Breast epithelium (tissue), 4 donors: ENCODE measurements at places on chromosomes 12 and 14. TPM values are rescaled to one million over a fixed set of nuclear protein-coding genes. Genes with fewer than 3 reads are reported as not detected.

SERPINA9 gene
- not detected for total RNA-seq

P2RX2 gene
- total RNA-seq, result 0.29 TPM

MEG3 gene
- total RNA-seq, result 45.2 TPM

ZNF10 gene
- 35.0 TPM for total RNA-seq

SERPINA10 gene
- total RNA-seq, result not detected

KLHL42 gene
- 20.6 TPM for total RNA-seq

- no peak for DNase-seq
Observed at GRCh38 chr14:42047421-42048055, 440.9 kb downstream of the LRFN5 start.

NT5DC3 gene
- total RNA-seq, result 12.5 TPM

DNA sequence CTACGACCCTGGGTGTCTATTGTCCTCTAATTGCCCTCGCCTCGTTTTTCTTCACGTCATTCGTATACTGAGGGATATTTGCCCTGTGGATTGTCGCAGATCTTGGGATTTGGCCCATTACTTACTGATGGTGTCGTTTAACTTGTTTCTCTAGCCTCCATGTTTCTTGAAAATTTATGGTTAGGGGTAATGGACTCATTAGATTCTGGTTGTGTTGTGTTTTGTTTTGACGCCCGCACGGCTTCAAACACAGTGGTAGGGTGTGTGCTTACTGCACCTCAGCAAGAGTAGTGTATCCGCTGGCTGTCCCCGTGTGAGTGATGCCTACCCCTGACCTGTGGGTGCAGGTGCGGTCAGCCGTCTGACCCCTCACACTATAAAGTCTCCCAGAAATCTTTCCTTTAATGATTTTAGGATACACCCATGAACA, 874 bp upstream of the RNU6-8 start:
- DNase-seq, result peak; percentile 34

SLC39A9 gene
- 73.8 TPM for total RNA-seq

GRCh38 chr12:93836620-93837260, 159.6 kb downstream of the CRADD start:
- DNase-seq, result no peak

DNA sequence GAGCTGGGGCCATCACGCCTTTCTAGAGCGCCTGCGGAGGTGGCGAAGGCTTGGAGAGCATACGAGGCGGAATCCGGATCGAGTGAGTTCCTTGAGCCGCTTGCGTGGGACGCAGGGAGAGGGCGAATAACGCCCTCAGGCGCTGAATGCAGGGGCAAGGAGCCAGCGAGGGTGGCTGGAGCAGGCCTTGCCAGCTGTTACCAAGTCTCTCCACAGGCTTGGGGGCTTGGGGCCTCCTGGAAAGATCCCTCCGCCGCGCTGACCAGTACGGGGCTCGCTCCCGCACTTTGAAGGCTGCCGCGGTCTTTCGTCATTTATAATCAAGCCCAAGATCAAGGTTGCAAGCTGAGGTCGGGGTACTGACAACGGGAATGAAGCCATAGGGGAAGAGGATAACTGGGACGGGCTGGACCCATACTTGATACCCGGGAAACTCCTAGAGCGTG, 1.2 kb downstream of the FLRT2 start:
- DNase-seq, result peak; percentile 52

ARG2 gene
- 5.2 TPM for total RNA-seq

DNA sequence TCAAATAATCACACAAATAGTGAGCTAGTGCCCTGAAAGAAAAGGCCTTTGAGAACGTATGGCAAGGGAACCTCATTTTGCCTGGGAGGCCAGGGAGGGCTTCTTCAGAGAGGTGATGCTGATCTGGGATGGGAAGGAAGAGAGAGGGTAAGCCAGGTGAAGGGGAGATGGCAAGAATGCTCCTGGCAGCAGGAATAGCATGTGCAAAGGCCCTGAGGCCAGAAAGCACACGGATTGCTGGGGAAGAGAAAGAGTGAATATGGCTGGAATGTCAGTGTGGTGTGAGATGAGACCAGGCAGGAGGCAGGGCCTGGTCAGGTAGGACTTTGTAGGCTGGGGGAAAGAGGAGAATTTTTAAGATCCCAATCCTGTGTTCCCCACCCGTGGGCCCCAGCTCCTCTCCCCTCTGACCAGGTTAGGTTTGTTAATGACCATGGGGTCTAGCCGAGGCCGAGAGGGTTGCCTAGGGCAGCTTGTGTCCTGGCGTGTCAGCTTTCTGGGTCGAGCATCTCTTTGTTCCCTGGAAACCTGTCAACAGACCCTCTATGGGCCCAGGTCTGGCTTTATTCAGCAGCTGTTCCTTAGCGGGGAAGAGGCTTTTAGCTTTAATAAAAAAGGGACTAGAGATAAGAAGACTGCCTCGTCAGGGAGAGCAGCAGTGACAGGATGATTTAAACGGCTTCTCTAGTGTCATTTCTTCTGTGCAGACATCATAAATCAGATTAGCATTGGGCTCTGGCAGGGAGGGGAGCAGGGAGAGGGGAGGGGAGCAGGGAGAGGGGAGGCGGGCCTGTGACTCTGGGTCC, 123.4 kb downstream of the ADCK1 start:
- DNase-seq, result no peak

DNA sequence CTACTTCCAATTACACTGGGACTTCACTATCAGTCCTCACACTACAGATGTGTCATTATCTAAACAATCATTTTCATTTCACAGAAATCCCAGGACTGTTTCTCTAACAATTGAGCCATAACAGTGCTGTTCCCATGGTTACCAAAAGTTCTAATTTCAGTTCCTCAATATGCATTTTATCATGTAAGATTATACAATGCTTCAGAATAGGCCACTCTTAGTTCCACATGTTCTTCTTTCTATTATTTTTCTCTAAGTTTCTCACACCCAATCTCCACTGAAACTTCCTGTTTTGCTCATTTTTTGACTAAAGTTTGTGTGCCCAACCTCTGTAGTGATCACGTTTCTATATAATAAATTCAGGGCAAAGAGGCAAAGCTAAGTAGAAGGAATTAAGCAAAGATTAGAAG, 185.8 kb downstream of the DUSP6 start:
- no peak for DNase-seq

GRCh38 chr14:34676516-34677211, 37.7 kb downstream of the CFL2 start:
- DNase-seq, result no peak

GRCh38 chr12:69897744-69898143, 72.7 kb downstream of the MYRFL start:
- no peak for DNase-seq

- no peak for DNase-seq
Observed at GRCh38 chr12:101570047-101570446, 24.7 kb upstream of the MYBPC1 start.

ANG gene
- 59.8 TPM for total RNA-seq

HNF1A gene
- 0.33 TPM for total RNA-seq

DNA sequence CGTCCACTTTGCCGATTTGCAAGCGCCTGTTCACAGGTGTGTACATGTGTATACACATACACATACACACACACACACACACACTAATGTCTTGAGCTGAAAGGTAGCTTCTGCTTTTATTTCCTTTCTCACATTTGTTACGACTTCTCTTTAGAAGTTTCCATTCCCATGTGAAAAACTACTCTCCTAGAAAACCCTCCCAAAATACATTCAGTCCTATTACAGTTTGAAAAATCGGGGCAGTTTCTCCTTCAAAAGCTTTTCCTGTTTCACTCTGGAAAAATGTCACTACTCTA, 3.9 kb downstream of the BLTP3B start:
- DNase-seq, result no peak

GRCh38 chr12:90303771-90304170, 595.1 kb upstream of the ATP2B1 start:
- no peak for DNase-seq

MFAP5 gene
- 466 TPM for total RNA-seq

- DNase-seq, result no peak
Observed at GRCh38 chr12:13066014-13066413, 21.8 kb downstream of the FAM234B start.

DNA sequence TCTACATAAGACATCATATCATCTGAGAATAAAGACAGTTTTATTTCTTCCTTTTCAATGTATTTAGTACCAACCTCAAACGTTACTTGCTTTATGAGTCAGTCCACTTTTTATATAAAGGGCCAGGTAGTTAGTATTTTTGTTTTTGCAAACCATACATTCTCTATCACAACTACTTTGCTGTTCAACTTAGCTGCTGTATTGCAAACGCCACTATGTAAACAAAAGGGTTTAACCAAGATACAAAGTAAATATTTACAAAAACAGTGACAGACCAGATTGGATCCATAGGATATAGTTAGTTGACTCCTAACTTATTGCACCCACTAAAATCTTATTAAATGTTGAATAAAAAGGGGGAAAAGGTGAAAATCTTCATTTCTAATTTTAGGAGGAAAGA, 87.7 kb upstream of the FOXG1 start:
- DNase-seq, result no peak

DNA sequence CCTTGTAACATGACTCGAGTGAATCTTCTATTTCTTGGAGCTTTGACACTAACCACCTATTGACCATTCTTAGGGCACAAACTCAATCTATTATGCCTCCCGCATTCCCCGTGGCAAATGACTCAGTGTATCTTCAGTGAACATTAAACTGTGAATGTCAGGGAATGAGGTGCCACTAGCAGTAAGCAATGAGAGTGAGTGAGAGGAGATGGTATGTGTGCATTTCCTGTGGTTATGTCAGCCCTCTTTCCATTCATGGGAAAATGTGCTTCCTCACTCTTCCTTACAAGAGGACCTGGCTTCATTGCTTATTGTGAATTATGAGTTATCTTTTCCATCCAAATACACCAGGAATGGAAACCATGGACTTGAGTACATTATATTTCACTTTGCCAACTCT, 229.2 kb downstream of the EMP1 start:
- no peak for DNase-seq

DNA sequence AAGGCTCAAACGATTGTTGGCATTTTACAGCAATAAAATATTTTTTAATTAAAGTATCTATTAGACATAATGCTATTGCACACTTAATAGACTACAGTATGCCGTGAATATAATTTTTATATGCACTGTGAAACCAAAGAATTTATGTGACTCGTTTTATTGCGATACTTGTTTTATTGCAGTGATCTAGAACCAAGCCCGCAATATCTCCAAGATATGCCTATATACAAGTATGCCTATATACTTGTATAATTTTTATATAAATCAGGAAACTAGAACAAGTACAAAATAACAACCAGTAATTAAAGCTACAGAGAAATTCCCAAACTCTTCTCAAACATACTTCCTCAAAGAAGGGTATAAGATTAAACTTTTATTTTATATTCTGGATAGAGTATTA, 31.3 kb downstream of the EEA1 start:
- DNase-seq, result no peak

DNA sequence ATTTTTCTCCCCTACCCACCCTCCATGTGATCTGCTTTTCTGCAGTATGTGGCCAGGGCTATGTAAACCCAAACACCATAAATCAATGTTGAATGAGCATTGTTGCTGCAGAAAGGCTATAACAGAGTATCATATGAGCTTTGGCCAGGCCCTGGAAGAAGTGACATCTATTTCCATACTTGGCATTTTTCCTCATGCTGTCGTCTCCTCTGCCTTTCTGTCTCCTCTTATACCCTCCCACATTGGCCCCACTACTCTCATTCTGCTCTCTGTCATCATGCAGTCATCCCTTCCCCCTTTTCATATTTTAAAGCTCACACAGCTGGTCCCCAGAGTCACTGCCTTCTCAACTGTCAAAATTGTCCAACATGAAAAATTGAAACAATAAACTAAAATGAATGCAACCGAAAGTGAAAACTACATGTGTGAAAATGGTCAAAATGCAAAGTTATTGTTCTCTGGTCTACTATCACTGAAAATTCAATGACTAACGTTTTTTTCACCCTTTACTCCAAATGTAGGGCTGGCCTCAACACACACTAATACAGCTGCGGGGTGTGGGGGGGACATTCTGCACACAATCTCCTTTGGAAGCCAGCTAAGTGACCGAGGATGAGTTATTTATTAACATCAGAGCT, 290.7 kb upstream of the TMPO start:
- DNase-seq, result no peak

DNA sequence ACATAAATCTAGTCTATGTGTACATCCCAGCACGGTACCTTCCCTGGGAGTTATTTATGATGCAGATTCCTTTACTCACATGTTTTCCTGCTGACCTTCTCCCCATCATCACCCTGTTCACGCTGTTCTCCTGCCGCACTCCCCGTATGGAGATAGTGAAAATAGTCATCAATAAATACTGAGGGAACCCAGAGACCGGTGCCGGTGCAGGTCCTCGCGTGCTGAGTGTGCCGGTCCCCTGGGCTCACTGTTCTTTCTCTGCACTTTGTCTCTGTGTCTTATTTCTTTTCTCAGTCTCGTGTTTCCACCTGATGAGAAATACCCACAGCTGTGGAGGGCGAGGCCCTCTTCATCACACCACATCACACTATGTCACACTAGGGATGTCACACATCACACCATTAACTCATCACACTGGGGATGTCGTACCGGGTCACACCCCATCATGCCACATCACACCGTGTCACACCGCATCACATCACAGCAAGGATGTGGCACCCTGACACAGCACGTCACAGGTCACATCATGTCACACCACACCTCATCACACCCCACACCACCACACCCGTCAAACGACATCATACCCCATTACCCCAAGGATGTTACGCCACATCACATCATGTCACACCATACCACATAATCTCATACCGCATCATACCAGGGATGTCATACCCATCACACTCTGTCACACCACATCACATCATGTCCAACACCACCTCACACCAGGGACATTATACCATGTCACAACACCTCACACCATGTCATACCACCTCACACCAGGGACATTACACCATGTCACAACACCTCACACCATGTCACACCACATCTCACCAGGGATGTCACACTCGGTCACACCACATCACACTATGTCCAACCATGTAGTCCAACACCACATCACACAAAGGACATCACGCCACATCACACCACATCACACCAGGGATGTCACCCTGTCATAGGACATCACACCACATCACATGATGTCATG, 207.0 kb downstream of the TMEM121 start:
- DNase-seq, result no peak

DNA sequence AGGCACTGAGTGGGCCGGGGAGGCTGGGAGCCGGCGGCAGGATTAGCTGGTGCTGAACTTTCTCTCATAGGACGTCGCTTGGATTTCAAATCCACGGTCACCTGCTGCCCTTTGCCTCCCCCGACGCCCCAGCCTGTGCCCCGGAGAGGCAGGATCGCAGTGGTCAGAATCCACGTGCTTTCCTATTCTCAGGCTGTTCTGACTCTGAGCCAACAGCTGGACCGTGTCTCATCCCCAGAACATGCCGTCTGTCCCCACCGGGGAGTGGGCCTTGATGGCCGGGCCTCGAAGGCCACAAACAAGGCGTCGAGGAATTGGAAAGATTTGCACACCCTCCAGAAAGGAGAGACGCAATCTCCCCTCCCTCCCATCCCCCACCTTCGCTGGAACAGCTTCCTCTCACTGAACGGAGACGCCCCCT, 18.5 kb upstream of the MLXIP start:
- no peak for DNase-seq

- no peak for DNase-seq
Observed at GRCh38 chr14:88852632-88853031, 28.2 kb downstream of the TTC8 start.
